ENCODE measurements at places on chromosomes 1 and 21.

GRCh38 chr1:219472596-219472995 lies 140.3 kb downstream of the ZC3H11B start:
- no peak for DNase-seq

- no peak for DNase-seq
Measured at GRCh38 chr1:183907070-183907469, 102.2 kb downstream of the RGL1 start.

- no peak for DNase-seq
Measured at GRCh38 chr1:64060611-64061302, 142.7 kb upstream of the UBE2U start.

DNA sequence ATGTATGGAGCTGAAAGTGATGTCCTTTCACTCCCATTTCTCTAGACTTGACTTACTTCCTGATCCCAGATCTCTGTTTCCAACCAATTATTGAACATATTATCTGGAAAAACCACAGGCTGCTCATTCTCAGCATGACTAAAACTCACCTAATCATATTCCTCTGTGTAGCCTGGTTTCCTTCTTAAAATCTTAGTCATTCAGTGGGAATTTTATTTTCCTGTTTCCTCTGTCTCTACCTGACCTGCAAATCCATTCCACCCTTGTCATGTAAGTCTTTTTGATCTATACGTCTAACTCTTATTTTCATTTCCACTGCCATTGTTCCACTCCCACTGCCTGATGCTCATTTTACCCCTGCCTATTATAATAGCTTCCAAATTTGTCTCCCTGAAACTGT lies 67.9 kb upstream of the APOBEC4 start:
- DNase-seq = no peak

GRCh38 chr1:201391651-201392511 lies 7.2 kb downstream of the LAD1 start:
- DNase-seq = no peak

GRCh38 chr1:183303901-183304300 lies 114.3 kb downstream of the NMNAT2 start:
- DNase-seq = no peak

DNA sequence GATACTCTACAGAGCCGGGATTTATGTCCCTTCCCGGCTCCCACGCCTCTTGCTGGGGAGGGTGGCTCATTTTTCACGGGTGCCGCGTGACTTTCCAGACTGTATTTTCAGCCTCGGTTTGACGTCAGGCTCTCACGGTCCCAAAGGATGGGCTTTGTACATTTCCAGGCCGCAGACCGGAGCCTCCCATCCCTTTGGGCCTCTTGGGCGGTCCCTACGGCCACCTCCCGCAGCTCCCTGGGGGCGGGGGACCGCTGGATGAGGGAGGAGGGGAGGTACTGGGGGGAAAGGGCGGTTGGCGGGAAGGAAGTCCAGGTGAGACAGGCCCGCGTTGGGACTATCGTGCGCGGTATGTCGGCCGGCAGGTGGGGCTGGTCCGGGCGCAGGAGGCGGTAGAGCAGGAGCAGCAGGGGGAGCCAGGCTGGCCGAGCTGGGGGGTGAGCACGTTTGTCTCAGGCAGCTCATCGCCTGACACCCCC lies 17.9 kb downstream of the UBL4B start:
- DNase-seq = no peak

GRCh38 chr21:38505654-38506523 lies 7.6 kb upstream of the ERG start:
- DNase-seq = no peak

GRCh38 chr21:30605968-30606367 lies 5.1 kb downstream of the KRTAP22-1 start:
- no peak for DNase-seq

DNA sequence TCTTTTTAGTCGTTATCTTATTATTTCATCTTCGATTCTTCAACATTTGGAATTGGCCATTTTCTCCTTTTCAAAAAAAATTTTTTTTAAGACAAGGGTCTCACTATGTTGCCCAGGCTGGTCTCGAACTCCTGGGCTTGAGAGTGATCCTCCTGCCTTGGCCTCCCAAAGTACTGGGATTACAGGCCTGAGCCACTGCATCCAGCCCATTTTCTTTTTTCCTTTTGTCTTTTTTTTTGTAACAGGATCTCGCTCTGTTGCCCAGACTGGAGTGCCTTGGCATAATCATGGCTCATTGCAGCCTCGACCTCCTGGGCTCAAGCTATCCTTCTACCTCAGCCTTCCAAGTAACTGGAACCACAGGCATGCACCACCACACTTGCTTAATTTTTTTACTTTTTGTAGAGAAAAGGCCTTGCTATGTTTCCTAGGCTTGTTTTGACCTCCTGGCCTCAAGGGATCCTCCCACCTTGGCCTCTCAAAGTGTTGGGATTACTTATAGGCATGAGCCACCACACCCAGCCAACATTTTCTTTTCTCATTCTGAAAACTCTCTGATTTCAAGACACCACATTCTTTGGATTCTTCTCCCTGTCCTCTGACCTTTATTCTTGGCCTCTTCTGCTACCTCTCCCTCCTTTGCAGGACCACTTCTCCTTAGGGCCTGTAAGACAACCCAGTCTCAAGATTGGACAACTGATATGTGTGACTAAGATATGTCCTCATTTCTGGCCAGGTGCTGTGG lies 6.0 kb upstream of the MAP1LC3C start:
- no peak for DNase-seq

- DNase-seq = no peak
Measured at GRCh38 chr1:3313576-3313950, 140.9 kb upstream of the ARHGEF16 start.

DNA sequence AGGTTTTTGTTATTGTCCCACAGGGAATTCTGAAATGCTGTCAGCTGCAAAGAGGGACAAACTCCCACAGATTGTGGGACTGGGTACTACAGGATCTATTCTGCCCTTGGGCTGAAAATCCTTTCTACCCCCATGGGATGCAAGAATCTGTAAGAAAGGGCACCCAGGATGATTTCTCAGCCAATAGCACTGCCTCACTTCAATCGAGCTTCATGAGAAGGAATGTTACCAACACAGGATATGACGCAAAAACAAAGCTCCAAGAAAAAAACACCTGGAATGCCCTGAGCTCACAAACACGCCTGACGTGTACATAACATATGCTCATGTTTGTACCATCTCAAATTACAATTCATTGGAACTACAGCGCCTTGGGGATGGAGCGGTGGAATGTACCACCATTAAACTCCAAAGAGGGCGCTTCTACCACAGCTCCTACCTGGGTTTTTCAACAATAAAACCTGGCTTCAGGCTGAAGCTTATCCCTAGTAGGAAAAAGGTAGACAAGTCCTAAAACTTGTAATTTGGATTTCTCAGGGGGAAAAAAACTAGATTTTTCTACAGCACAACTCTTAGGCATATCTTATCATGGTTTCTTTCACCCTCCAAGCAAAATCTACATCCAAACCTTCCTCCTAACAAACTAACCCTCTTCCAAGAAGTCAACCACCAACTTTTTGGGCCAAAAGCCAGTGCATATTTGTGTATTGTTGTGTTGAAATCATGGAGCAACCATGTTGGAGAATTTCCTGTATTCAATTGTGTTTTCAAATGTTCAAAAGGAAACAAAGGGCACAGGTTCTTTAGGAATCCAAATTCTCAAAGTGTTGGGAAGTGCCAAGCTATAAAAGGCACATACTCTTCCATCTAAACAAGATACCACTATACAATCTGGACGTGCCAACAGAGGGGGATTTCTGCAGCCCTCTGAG lies 78.9 kb downstream of the TGFBR3 start:
- DNase-seq = no peak

GRCh38 chr1:201791051-201791778 lies 37.7 kb upstream of the IPO9 start:
- DNase-seq = no peak

GRCh38 chr1:94014635-94015488 lies 105.6 kb upstream of the GCLM start:
- DNase-seq = no peak

DNA sequence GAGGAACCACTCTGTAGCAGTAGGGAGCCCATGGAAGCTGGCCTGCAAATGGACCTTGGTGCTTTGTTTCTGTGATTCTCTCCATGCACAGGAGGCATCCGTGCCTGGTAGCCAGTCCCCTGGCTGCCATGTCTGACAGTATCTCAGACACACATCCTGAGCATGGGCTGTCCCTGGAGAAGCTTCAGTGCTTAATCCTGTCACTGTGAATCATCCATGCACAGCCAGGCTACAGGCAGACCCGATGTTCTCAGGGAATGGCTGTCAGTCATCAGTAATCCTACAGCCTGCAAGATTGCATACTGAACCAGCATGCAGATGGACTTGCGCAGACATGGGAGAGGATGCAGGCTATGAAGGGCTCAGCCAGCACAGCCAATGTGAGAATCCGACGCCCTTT lies 606.3 kb upstream of the PLXNA2 start:
- DNase-seq = no peak

DNA sequence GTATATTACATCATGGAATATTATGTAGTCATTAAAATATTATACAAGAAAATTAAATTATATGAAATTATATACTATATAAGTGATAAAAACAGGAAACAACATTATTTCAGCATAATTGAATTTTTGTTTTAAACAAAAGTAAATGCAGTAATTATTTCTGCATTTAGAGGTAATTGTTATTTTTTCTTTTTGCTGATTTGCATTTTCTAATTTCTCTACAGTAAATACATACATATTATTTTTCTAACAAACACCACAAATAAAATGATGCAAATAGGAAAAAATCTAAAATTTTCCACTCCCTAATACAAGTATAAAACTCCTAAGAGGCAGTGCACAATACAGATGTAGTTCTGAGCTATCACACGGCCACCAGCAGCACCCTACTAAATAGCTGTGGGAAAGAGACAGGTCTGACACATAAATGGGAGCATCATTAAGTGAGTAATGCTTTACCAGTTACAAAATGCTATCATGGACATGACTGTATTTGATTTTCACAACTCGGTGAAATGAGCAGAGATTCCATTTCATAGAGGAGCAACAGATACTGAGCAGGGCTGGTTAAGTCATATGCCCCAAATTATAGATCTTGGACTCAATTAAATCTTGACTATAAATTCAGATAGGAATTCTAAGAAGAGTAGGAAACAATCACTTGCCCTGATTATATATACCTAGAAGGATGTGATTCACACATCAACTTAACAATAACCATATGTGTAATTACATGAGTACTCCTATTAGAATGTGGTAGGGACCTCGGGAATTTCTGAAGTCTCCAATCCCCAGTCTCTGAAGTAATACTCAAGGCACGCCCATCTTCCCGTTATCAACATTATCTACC lies 49.0 kb downstream of the NRIP1 start:
- DNase-seq = no peak

- no peak for DNase-seq
Measured at GRCh38 chr1:103516283-103516682, 9.2 kb upstream of the RNPC3 start.

- no peak for DNase-seq
Measured at GRCh38 chr21:15164678-15165303, 100.0 kb upstream of the NRIP1 start.

DNA sequence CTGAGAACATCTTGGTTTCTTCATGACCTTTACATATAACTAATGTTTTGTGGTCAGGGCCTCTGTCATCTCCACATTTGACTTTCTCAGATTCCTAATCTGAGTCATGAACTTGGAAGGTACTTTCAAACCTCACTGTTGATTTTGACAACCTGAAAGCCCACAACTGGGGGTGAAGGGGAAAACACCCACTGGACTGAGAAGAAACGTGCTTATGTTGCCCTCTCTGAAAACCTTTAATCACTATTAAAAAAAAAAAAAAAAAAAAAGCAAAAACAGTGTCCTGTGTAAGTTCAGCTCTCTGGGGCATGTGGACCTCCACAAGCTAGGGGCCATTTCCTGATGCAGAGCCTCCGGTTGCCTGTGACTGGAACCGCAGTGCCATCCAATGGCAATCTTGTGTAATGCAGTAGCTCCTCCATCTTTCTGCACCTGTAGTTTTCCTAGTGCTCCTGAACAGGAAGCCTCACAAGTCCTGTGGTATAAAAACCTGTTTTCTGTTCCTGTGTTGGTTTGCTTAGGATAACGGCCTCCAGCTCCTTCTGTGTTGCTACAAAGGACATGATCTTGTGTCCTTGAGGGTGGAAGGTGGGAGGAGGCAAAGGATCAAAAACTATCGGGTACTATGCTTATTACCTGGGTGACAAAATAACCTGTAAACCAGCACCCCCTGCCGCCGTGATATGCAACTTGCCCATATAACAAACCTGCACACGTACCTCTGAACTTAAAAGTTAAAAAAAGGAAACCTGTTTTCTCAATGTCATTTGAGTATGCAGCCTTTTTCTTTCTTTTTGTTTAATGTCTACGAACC lies 124.5 kb downstream of the ZNF648 start:
- DNase-seq = peak; percentile 56

- no peak for DNase-seq
Measured at GRCh38 chr1:150695561-150695960, 1.4 kb downstream of the GOLPH3L start.

- DNase-seq = no peak
Measured at GRCh38 chr1:25908161-25908560, 1.9 kb upstream of the STMN1 start.

- no peak for DNase-seq
Measured at GRCh38 chr1:20469406-20470076, 16.5 kb downstream of the CAMK2N1 start.

GRCh38 chr1:230286890-230287269 lies 139.3 kb downstream of the PGBD5 start:
- DNase-seq = no peak

- DNase-seq = no peak
Measured at GRCh38 chr1:21232044-21232443, 55.3 kb upstream of the EIF4G3 start.

GRCh38 chr1:6873298-6874015 lies 88.2 kb downstream of the CAMTA1 start:
- DNase-seq = no peak

- DNase-seq = no peak
Measured at GRCh38 chr21:33747420-33747819, 105.1 kb downstream of the ITSN1 start.

DNA sequence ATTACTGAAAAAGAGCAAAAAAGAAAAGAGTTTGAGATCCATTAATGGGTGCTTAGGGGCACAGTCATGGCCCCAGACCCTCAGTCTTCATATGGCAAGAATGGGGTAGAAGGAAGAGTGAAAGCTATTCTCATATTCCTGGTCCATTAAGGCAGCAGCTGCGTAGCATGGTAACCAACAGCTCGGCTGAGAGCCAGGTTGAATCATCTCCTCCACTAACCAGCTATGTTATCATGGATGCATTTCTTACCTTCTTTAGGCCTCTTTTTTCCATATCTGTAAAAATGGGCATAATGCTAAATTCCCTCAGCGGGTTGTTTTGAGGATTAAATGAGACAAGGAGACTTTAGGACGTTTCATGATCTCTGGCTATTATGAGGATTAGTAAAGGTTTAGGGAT lies 15.0 kb upstream of the SARS1 start:
- DNase-seq = no peak

GRCh38 chr1:192763756-192764155 lies 45.1 kb upstream of the RGS2 start:
- DNase-seq = no peak
